ENCODE measurements at places on chromosomes 6 and 20.

DNA sequence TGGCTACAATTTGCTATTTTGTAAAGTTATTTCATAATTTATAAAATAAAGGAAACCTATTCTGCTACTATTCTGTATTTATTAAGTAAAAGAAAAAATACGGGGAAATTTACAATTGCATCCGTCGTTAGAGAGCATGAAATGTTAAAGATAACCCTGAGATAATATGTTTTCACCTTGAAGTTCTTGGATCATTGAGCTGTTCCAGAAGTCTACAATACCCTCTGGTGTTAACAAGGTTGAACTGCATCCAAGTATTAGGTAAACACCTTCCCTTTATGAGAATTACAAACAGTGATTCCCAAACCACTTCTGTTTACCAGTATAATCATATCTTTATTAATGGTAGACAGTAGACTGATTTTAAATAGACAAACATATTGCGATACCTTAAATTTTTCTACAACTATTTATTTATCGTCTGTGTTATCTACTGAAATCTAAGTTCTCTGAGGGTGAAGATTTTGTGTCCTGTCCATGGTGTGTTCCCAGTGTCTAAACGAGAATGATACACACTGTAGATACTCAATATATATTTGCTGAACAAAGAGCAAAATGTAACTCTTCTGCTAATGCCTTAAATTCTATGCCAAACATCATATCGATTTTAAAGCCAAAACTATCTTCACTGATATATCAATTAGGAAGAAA lies 28.2 kb downstream of the TBC1D32 start:
- DNase-seq: peak; percentile 3

DNA sequence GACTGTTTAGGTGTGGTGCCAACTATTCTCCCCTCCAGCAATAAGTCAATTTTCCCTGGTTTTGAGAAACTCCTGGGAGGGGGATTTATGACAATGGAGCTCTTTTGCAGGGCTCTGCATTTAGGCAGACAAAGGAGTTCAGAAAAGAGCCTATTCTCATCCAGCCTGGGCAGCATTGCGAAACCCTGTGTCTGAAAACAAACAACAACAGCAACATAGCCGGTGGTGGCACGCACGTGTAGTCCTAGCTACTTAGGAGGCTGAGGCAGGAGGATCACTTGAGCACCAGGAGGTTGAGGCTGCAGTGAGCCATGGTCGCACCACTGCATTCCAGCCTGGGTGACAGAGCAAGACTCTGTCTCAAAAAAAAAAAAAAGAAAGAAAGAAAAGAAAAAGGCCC lies 6.4 kb downstream of the CLPS start:
- no peak for DNase-seq

DNA sequence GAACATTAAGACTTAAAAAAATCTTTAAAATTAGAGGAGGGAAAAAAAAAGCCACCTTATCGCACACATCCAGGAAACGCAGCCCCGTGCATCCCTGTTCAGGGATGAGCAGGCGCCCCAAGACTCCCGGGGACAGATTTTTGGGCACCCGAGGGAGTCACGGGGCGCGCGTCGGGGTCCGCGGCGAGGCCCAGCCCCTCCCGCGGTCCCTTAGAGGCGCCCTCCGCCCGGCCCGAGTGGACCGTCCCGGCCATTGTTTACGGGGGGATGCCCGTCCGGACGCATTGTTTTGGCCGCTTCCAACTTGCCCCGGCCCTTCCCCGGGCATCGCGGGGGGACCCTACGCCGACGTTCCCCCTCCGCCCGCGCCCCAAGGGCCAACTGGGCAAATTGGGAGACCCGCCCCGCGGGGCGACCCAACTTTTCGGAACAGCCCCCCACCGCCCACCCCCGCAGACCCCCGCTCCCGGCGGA lies 610 bp downstream of the ZNF217 start:
- no peak for DNase-seq

GRCh38 chr6:150036081-150036480 lies 10.7 kb upstream of the RAET1L start:
- DNase-seq: no peak

DNA sequence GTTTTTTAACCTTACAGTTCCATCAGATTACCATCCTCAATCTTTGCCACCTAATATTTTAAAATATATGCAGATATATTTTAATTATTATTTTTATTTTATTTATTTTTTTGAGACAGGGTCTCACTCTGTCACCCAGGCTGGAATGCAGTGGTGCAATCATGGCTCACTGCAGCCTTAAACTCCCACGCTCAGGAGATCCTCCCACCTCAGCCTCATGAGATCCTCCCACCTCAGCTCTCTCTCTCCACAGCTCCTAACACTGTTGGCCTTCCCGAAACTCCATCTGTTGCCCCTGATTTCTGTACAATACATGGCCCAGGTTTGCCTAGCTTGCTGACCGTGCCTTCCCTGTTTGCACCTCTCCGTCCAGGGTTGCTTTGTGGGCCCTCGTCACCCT lies 4.4 kb upstream of the TAB2 start:
- DNase-seq: no peak

GRCh38 chr6:118697554-118697953 lies 46.2 kb upstream of the CEP85L start:
- no peak for DNase-seq

GRCh38 chr6:92681401-92681800 lies 738.0 kb downstream of the EPHA7 start:
- DNase-seq: no peak

DNA sequence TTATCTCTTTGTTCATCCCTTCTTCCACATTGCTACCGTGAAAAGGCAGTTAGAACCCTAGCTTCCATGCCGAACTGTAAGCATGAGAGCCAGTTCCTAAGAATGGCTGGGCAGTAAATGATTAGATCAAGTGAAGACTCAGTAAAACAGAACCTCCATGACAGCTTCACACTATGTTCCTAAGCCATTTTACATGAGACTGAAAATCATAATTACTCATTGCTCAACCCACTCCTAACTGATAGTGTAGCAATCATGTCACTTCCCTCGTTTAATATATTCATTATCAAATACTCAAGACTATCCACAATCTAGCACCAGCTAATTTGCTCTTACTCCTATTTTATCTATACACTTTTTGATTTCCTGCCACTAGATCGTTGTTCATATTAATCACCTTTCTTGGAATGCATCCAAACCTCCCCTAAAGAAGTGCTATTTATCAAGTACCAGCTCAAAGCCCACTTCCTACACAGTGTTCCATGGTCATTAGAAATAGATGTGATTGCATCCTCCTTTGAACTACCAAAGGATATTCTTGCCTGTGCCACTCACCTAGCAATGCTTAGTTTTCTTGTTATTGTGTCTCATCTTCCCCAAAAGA lies 6.0 kb downstream of the TMEM30A start:
- no peak for DNase-seq

DNA sequence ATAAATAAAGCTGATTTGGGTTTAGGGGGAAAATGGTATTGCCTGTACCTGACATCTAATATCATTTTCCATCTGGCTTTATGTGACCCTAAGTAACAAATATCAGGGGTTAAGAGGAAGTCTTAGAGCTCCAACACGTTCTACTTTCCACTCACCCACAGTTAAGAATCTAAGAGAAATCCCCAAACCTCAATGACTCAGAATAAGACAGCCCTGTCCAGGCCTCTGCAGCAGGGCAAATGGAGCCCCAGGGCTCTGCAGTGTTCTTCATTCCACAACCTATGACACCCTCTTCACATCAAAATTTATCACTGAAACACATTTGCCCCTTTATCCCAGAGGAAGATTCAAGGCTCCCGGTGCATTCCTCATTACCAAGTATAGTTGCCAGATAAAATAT lies 20.3 kb upstream of the TENT5A start:
- DNase-seq: no peak

DNA sequence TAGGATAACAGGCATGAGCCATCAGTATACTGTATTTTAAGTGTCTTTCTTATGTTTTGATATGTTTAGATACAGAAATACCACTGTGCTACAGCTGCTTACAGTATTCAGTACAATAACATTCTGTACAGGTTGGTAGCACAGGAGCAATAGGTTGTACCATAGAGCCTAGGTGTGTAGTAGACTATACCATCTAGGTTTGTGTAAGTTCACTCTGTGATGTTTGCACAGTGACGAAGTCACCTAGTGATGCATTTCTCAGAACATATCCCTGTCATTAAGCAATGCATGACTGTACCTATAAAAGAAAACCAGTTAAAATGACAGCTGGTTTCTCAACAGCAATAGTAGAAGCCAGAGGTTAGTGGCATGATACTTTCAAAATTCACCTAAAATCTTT lies 3.0 kb upstream of the ZBTB24 start:
- DNase-seq: no peak

GRCh38 chr20:35878113-35878625 lies 76.1 kb downstream of the SCAND1 start:
- no peak for DNase-seq

GRCh38 chr6:57068061-57068460 lies 21.6 kb downstream of the KIAA1586 start:
- DNase-seq: no peak

DNA sequence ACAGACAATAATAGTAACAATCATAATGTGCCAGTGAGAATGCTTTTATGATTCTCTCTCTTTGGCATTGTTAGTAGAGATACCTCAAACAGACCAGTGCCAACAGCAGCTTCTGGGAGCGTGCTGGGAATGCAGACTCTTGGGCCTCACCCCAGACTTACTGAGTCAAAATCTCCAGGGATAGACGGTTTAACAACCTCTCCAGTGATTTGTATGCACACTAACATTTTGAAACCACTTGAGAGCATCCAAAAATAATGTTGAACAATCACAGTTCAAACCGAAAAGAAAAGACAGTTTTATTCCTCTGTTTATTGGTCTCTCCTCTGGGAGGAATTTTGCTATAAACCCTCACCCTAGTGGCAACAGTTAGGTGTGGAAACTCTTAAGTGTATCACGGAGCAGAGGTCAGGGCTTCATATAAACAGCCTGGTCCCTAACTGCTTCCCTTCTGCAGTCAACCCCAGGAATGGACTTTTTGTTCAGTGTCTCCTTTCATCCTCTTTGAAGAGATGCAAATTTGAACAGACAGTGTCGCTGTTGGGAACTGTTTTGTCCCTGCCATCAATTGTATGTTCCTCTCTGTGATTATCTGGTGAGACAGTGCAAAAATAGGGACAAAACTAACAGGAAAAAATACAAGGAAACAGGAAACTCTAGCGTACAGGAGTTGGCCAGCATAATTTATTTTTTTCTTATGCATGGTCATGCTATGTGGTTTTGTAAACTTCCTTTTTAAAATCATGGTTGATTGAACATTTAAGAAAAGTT lies 162.4 kb upstream of the BTBD3 start:
- peak; percentile 2 for DNase-seq

GRCh38 chr6:53432318-53433161 lies 83.8 kb upstream of the ELOVL5 start:
- peak; percentile 89 for DNase-seq

DNA sequence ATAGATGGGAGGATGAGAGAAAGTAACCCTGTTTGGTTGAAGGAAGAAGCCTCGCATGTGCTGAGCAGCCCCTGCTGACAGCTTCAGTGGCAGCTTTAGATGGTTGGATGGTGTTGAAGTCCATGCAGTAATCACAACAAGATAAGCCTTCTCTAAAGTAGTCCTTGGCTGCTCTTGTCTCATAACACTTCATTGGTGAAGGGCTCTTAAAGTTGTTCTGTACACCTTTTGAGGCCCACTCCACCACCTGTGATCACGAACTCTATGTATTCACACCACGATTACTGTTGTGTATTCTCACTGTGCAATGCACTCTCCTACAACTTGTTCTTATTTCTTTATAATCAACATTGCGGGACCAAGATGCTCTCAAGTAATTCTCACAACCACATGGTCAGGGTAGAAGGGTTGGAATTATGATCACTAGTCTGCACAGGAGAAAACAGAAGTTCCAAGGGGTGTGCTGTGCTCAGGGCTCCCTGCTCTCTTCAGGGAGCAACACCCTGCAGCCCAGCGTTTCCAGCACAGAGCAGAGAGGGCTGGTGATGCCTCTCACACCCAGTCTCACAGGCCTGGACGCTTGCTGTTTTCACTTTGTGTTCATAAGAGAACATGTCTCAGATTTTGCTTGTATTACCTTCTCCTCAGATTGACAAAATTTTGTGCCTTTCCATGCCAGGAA lies 294.4 kb downstream of the SMOC2 start:
- no peak for DNase-seq

- no peak for DNase-seq
Observed at GRCh38 chr6:14841901-14842421, 403.9 kb upstream of the JARID2 start.

DNA sequence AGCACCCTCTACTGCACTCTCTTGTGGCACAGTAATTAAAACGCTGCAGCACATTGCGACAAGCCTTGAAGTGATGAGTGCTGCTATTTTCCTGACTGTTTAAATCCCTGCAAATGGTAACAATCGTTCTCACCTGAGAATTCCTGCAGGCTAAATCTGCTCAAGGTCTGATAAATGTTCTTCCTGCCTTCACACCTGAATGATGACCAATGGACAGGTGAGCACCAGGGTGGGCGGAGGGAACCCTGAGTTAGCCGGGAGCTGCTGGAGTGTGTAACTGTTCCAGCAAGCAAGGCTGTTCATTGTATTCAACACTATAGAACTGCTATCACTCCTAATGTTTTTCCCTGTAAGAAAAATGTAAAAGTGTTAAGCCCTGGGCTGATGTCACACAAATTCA lies 4.0 kb downstream of the DACT2 start:
- DNase-seq: no peak

DNA sequence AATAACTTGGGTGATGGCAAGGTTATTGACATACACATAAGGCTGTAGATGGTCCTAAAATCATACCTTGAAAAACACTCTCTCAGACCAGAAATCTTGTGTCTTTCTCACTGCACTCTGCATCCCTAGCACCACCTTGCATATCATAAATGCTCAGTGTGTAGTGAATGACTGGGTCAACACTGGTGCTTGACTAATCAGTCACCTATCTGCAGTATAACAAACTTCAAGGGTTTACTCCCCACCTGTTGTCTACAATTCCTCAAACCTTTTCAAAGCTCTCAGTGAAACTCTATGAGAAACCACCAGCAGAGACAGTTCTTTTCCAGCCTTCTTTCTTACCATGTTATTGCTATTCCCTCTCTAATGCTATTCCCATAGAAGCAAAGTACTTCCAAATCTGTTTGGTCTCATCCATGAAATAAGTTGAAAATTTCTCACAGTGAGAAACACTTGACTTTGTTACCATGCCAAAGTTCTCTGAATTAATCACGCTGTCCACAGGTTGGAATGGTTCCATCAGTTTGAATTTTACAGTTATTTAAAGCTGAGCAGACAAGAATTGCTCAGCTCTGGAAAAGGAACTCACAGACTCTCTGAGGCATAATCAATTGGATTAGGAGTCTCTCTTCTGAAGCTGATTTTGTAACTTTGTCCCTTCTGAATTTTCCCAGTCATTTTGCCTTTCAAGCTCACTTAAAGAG lies 104.8 kb upstream of the EYA4 start:
- DNase-seq: no peak

DNA sequence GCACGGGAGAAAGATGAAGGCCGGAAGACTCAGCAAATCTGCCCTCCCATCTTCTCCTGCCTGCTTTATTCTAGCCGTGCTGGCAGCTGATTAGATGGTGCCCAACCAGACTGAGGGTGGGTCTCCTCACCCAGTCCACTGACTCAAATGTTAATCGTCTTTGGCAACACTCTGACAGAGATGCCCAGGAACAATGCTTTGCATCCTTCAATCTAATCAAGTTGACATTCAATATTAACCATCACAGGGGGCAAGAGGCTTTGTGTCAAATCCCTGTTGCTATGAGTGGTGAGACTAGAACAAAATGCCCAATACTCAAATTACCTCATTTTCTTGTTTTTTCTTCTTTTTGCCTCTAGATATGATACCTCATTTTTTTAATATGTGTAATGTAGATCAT lies 27.4 kb upstream of the PLAGL1 start:
- DNase-seq: no peak

Data from epithelial cell of proximal tubule (primary cell).